AG08395 (cell line): ENCODE measurements at places on chromosomes 1 and 21.
A peak's percentile ranks its signal among the peaks of the same experiment; 100 is the strongest.

DNA sequence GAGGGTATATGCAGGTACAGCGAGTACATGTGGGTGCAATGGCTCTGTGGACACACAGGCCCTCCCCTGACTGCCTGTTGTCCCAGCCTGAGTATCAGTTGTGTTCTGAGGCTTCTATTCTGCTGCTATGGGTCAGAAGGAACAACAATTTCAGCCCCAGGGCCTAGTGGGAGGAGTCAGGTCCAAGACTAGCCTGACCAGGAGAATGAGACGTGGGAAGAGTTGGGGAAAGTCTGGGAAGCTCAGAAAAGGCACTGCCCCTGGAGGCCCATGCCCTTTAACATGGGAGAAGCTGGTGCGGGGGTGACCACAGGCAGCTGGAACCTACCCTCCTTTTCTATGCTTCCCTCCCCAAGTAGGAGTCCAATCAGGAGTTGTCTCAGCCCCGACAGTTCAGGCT is 7.7 kb downstream of the IGSF8 start:
- DNase-seq = no peak

DNA sequence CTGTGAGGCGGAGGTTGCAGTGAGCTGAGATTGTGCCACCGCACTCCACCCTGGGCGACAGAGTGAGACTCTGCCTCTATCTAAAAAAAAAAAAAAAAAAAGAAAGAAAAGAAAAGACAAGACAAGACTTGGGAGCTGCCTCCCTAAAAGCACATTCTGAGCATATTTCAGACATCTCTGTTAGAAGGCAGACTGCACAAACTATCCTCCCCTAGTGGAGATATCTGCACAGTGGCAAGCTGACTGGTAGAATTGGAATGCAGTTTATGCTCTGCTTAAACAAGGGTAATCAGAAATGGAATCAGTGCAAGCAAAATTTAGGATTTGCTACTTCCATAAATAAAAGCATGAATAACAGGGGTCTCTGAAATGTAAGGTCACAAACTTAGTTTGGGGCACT is 31.8 kb downstream of the GNG4 start:
- peak; percentile 84 for DNase-seq

DNA sequence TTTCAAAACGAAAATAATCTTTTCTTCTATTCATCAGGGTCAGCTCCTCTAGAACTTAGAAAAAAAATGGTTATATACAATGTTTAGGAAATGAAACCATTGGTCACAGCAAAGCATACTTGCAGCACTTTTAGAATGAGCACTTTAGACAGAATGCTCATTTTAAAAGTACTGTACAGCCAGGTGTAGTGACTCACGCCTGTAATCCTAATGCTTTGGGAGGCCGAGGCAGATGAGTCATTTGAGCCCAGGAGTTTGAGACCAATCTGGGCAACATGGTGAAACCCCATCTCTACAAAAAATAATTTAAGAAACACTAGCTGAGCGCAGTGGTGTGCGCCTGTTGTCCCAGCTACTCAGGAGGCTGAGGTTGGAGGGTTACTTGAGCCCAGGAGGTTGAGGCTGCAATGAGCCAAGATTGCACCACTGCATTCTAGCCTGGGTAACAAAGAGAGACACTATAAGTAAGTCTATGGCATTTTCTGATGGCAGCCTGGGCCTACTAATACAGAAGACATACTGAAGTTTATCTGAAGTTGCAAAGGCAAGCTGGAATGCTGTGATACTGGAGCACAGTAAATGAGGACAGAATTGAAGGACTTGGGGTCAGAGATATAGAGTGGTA is 48.9 kb upstream of the ZNF326 start:
- DNase-seq = no peak

DNA sequence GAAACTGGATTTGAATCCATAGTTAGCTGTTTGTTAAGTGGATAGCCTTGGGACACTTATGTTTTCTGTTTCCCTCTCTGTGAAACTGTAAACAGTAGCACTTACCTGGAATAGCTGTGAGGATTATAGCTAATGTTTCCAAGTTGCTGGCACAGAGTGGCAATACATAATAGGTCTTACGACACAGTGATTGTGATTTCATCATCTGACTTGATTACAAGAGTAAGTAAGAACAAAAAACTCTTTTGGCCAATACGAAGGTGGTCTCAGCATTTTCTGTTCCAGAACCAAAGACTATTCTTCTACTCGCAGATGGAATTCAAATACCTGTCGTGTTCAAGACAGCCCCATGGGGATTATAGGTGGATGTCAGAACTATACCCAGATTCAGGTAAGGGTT is 2.1 kb downstream of the C8B start:
- no peak for DNase-seq
